ENCODE measurements at places on chromosomes 7 and 10. TPM values are rescaled to one million over a fixed set of nuclear protein-coding genes. Genes with fewer than 3 reads are reported as not detected.

The FAM25G gene
- total RNA-seq, result not detected

The PRLHR gene
- total RNA-seq, result not detected

The SPACDR gene
- 0.88 TPM for total RNA-seq

The WEE2 gene
- total RNA-seq, result not detected

The NEUROG3 gene
- not detected for total RNA-seq

The GPER1 gene
- 3.4 TPM for total RNA-seq

The VOPP1 gene
- total RNA-seq, result 23.9 TPM

The HECW1 gene
- total RNA-seq, result 3.7 TPM

The CRPPA gene
- total RNA-seq, result 2.9 TPM

The UTF1 gene
- total RNA-seq, result not detected

The NEUROD6 gene
- not detected for total RNA-seq

The ETV1 gene
- 52.7 TPM for total RNA-seq

The CYP3A5 gene
- total RNA-seq, result under 0.01 TPM

The CYP2C9 gene
- total RNA-seq, result not detected

The CCDC136 gene
- total RNA-seq, result 6.3 TPM

The GCK gene
- total RNA-seq, result not detected
